ENCODE measurements at places on chromosomes 2 and 18.

DNA sequence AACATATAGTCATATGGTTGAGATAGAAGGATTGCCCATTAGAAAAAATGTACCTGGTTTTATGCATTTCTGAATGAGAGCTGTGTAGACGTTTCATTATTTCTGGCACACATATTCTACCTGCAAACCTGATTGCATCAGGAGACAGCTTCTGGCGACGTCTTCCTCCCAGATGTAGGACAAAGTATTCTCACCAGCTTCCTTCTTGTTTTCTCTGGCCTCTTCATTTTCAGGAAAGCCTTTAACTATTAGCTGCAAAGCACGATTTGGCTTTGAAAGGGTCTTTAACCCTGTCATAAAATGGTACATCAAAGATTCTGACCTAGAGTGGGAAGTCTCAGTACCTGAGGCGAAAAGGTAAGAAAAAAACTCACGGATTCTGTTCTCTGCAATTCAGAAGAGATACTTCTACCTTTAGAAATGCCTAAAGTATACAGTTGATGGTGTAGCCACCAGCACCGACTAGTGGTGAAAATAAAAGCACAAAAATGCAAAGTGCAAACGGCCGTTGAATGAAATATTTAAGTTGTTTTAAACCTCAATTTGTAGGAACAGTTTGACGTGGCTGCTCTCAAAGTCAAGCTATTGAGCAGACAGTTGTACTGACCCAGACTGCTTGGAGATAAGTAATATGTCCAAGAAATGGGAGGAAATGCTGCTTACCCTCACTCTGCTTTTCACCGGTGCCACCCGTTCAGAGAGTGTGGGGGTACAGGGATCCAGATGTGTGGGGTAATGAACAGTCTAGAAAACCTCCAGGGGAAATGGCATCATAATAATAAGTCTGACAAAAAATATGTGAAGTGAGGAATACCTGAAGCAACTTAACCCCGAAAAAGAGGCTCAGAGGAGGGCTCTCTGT lies 20.2 kb downstream of the IL18RAP start:
- no peak for DNase-seq

DNA sequence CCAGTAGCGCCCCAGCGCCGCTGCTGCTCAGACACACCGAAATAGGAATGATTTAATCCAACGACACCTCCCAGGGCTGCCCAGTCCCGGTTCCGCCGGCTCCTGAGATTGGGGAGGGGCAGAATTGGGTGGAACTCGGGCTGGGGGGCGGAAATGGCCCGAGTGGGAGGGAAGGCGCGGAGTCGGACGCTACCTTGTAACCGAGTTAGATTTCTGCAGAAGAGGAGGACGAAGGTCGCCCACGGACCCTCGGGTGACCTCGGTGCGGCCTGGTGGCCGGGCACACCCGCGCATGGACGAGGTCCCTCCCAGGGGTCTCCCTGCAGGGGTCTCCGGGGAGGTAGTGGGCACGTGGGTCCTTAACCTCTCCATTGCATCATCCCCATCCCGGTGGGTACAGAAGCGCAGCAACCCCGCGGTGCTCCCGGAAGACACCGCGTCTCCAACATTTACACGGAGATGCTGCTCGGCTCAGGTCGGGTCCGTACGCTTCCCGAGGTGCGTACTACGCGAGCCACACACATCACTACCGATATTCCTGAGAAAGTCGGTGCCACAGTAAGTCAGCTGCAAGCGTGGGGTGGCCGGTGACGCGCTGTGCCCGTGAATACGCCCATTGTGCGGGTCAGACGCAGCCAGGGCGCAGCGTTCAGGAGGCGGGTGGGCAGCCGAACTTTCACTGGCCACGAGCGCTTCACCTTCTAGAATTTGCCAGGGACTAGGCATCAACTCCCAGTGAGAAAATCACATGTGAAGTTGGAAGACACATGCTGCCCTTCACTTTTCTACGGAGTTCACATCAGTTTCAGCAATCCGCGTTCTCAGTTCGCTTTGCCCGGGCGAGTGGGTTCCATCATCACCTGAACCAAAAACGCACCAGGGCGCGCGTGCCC lies 3.0 kb downstream of the ZNF516 start:
- DNase-seq = peak; percentile 34

- DNase-seq = no peak
Measured at GRCh38 chr2:238459081-238459629, 32.4 kb downstream of the ASB1 start.

- DNase-seq = no peak
Measured at GRCh38 chr2:53751728-53752127, 15.9 kb upstream of the CHAC2 start.

- no peak for DNase-seq
Measured at GRCh38 chr2:69965756-69966445, 4.5 kb upstream of the ASPRV1 start.

GRCh38 chr2:195632856-195633572 lies 24.0 kb upstream of the SLC39A10 start:
- DNase-seq = no peak

GRCh38 chr2:66305718-66306117 lies 129.2 kb upstream of the MEIS1 start:
- peak; percentile 94 for DNase-seq

DNA sequence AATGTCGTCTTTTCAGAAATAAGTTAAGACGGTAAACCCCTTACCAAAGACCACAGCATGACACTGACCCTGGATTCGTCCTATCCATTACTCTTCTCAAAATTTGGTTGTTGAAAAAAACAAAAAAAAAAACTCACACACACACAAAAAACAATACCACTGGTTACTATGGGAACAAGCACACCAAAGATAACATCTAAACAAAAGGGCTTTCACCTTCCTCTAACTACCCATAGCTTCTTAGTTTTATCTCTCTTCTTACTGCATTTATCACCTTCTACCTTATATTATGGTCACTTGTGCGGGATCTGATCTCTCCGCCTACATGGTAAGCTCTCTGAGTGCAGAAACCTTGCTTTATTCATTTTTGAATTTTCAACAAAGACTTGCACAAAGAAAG lies 192.7 kb downstream of the STK39 start:
- DNase-seq = no peak

DNA sequence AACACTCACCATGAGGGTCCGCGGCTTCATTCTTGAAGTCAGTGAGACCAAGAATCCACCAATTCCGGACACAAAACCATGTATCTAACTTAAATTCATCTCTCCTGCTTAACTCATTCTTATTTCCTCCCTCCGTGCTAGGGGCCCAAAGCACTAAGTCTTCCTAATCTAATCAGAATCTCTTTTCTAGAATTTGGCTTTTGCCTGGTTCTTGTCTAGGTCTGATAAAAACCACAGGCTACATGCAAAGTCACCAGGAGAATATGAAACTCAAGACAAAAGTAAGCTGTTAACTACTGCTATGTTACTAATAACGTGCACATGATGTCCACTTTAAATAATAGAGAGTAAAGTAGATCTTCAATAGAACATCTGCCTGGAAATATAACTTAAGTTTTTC lies 69.9 kb downstream of the TRIP12 start:
- DNase-seq = no peak

- DNase-seq = no peak
Measured at GRCh38 chr2:54158311-54158710, 42.9 kb downstream of the ACYP2 start.

GRCh38 chr2:39476524-39476923 lies 39.4 kb upstream of the MAP4K3 start:
- DNase-seq = no peak

GRCh38 chr2:43605079-43605655 lies 9.3 kb upstream of the THADA start:
- DNase-seq = peak; percentile 50

DNA sequence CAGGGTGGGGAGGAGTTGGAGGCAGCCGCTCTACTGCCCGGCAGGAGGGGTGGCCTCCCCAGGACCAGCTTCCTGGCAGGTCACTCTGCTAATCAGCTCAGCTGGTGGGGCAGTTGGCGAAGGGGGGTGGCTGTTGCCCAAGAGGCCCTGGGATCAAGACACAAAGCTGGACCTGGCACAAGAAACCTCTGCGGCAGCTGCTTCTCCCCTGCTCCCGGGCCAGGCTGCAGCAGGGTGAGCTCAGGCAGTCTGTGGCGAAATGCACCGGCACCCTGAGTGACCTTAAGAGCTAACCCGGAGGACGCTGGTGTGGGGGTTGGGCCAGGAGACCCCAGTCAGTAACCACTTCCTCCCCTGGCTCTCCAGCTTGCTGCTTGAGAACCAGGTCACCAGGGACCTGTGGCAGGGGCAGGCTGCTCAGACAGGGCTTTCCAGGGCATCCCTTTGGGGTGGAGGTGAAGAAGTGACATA lies 31.1 kb downstream of the TOGARAM2 start:
- no peak for DNase-seq

GRCh38 chr2:27587025-27587424 lies 4.2 kb downstream of the ZNF512 start:
- DNase-seq = no peak

DNA sequence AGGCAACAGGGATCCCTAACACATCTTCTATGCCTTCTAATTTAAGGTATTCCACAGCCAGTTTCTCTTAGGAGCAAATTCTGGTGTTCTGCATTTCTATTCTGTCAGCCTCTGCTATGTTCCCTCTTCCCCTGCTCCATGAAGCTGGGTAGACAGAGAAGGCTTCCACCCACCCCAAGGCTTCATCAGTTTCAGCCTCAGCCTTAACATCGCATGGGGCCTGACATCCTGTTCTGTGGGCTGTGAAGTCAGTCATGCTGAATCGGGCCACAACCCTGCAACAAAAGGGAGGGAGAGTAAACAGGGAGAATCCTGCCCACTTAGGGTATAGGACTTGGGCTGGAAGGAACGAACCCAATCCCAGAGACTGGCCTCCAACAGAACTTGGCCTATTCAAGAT lies 70.6 kb upstream of the PPM1B start:
- DNase-seq = no peak

DNA sequence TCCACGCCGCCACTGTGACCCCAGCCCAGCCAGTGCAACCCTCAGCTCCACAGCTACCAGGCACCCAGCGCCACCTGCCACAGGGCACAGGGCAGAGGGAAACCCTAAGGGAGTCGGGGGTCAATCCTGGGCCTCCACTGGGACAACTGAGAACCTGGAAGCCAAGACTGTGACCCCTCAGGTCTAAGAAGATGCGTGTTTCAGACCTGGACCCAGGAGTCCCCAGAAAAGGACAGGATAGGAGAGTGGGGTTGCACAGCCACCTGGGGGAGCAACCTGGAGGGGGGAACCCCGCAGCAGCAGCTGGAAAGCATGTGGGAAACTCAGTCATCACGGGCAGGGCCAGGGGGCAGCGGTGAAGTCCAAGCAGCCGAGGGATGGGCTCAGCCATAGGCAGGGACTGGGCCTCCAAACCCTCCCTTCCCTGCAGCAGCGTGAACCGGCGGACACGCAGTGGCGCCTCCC lies 4.1 kb downstream of the ESPNL start:
- DNase-seq = no peak

DNA sequence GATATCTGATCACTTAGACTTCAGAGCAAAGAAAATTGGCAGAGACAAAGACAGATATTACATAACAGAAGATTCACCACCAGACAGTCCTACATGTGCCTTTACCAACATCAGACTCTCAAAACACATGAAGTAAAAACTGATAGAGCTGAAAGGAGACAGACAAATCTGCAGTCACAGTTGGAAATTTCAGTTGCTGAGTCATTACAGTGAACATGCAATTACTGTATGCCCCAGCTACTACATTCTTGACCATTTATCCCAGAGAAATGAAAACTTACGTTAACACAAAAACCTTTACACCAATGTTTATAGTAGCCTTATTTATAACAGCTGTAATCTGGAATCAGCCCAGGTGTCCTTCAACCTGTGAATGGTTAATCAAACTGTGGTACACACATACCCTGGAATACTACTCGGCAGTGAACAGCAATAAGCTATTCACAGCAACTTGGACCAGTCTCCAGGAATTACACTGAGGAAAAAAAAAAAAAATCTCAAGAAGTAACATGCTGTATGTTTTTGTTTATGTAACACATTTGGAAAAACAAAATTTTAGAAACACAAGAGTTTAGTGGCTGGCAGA lies 7.5 kb upstream of the SCLY start:
- no peak for DNase-seq

- no peak for DNase-seq
Measured at GRCh38 chr2:235576337-235576910, 82.6 kb downstream of the AGAP1 start.

GRCh38 chr2:20027705-20028434 lies 15.4 kb upstream of the MATN3 start:
- DNase-seq = no peak

DNA sequence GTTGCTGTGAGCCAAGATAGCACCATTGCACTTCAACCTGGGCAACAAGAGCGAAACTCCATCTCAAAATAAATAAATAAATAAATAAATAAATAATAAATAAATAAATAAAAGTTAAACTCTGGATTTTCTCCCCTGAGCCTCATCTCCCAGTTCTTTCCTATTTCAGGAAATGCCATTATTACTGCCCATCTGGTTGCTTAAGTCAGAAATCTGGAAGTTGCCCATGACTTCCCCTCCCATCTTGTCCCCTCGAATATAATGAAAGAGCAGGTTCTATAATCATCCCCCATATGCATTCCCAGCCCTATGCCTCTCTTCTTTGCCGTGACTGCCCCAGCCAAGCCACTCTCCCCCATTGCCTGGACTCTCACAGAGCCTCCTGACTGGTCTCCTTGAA lies 4.2 kb upstream of the PSD4 start:
- DNase-seq = no peak

- DNase-seq = no peak
Measured at GRCh38 chr2:120275617-120276400, 23.2 kb downstream of the RALB start.

DNA sequence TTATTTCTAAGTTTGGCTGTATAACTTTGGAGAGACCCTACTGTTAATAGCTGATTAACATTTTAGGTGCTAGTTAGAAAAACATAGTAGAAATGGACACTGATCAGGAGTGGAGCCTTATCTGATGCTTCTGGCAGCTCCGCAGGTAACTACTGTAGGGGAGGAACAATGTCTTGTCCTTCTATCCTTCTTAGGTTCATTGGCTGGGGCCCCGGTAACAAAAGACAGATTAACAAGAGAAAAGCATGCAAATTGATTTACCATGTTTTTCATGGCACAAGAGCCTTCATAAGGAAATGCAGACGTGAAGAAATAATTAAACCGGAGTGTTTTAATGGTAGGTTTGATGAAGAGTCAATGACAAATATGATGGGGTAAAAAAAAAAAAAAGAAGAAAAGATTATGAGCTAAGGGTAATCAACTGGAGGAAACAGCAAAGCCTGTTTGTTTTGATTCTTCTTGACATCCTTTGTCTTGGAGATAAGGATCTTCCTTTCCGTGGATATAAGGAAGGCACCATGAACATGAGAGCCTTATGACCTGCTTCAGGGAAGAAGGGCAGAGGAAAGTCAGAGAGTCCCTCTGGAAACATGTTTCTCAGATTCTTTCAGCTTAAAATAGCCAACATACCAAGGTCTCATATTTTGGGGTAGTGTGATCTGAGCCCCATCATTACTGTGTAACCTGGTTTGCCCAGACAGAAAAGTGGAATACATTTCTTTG lies 62.4 kb upstream of the GCFC2 start:
- no peak for DNase-seq

Measured in SHP77 (cell line).